Activated gamma-delta T cell treated with anti-CD3 and anti-CD28 coated beads, Interleukin-2, amount 50 U/mL, for 16 hours (primary cell): ENCODE measurements at places on chromosomes 4 and X.

DNA sequence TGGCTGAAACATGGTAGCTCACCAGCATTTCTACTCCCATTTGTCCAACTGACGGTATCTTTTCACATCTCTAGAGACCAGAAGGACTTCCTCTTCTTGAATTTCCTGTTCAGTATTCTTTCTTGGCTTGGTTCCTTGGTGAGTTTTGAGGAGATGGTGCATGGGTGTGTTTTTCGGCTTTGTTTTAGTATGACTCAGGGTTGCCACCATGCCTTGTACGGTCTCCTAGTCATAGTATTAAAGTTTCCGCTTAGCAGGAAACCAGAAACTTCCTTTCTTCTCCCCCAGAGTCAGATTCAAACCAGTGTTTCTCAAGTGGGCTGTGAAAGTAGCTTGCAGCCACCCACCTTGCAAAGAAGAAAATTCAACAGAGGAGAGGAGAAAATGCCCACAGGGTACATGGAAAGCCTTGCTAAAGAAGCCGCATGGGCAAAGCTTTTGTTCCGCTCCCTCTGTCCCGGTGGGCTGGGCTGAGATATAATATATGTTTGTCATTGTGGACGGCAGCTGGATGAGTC, 5.7 kb downstream of the CD99 start:
- DNase-seq, result peak; percentile 38

DNA sequence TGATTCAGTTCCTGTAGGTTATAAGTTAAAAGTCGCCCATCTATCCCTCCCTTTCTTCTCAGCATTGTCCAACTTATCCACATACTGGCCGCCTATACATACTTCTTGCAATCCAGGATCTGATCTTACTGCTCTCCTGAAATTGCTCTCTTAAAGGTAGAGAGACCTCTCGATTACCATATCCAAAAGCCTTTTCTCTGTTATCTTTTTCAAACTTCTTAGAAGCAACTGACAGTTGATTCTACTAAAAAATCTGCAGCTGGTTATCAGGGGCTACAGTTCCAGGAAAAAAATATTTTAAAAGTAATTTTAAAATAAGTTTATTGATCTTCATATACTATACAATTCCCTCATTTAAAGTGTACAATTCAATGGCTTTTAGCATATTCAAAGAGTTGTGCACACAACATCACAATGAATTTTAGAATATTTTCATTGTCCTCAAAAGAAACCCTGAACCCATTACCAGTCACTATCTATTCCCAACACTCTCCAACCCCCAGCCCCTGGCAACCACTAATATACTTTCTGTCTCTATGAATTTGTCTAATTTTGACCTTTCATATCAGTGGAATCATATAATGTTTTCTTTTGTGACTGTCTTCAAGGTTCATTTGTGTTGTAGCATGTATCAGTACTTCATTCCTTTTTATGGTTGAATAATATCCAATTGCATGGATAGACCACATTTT, 102.0 kb downstream of the HDAC8 start:
- DNase-seq, result no peak

GRCh38 chr4:77025643-77026321, 50.0 kb downstream of the CCNI start:
- no peak for DNase-seq

DNA sequence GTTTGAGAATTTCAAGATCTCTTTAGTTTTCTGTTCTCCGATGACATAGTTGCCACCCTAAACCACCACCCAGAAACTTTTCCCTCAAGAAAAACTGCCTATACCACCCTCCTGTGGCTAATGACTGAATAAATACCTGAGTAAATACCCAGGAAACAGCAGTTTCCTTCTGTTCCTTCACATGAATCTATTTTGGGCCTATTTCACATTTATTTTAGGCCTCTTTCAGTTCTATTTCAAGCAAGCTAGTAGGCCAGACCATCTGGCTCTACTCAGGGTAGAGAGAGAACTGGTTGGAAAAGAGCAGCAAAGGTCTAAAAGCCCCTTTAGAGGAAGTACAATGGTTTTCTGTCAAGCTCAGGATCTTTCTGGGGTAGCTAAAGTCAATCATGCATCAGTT, 23.4 kb downstream of the ARHGEF9 start:
- no peak for DNase-seq

DNA sequence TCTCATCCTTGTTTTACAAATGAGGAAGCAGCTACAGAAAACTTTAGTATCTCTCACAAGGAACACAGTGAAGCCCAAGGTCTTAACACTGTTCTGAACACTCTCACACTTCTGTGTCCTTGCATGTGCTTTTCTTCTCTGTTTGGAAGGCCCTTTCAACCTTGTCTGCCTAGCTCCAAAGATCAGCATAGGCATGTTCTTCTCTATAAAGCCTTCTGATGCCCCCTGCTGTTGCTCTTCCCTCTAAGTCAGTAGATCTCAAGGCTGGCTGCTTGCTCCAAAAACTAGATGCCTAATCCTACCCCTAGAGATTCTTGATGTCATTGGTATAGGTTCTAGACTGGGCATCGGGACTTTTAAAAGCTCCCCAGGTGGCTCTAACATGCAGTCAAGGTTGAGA, 5.9 kb downstream of the APOO start:
- DNase-seq, result no peak

GRCh38 chr4:150540959-150541360, 41.0 kb upstream of the MAB21L2 start:
- DNase-seq, result no peak

DNA sequence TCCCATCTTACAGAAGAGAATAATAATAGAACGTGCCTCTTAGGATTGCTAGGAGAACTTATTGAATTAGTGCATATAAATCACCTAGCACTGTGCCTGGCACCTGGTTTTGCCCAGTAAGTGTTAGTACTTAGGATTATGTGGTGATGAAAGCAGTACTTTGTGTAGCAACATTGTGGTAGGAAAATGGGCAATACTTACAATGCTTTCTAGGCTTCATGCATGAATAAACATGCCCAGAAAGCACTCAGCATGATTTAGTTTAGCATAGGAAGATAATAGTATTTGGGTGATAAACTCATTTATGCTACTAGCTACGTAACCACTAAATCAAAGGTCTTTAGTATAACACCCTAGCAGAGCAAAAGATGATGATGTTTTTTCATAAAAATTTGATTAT, 105.6 kb downstream of the NEUROG2 start:
- DNase-seq, result no peak

GRCh38 chr4:14888790-14889572, 113.3 kb upstream of the CPEB2 start:
- DNase-seq, result no peak

- no peak for DNase-seq
Measured at GRCh38 chrX:134512566-134512965, 52.6 kb downstream of the HPRT1 start.

DNA sequence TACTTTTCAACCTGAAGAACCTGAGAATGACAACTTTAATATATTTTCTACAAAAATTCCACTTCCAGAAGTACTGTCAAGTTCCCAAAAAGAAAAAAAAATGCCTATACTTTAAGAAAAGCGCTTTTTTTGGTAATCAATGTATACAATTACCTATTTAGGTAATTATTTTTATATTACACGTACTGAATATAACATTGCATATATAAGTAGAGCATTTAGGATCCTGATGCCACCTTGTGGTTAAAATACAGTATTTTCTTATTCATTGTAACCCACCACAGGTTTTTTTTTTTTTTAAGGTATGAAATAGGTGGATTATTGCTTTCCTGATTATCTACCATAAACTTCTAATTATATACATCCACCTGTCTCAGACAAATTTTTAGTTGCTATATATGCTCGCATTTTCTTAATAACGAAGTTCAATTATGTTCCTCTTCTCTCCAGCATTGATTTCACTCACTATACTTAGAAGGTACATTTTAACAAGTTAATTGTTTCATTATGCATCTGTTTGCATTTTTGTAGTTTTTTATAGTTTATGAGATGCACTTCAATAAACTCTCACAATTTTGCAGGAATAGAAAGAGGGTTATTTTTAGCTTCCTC, 5.2 kb downstream of the MAP9 start:
- no peak for DNase-seq

GRCh38 chr4:39042366-39042765, 10.2 kb upstream of the TMEM156 start:
- no peak for DNase-seq

DNA sequence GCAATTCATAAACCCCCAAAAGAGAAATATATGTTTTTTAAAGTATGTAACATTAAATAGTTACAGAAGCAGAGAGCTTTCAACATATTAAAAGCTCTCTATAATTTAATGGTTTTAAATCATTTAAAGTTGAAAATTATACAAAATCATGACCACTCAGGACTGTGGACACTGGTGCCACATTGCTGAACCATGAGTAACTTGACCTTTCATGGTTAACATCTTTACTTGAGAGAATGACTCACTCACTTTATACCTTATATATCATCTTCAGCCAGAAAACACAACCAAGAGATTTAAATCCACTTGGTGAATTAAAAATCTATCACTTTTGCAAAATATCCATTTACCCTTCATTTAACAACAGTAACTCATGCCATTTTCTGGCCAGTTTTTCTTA, 584.3 kb upstream of the SMIM31 start:
- DNase-seq, result no peak

- no peak for DNase-seq
Measured at GRCh38 chrX:68936608-68937007, 107.8 kb downstream of the EFNB1 start.

GRCh38 chrX:106009145-106009544, 29.4 kb downstream of the SERPINA7 start:
- DNase-seq, result no peak

- no peak for DNase-seq
Measured at GRCh38 chr4:80210549-80210948, 13.2 kb downstream of the PRDM8 start.

- DNase-seq, result no peak
Measured at GRCh38 chr4:27191592-27191991, 331.0 kb downstream of the STIM2 start.

- no peak for DNase-seq
Measured at GRCh38 chrX:88560673-88561330, 186.2 kb upstream of the CPXCR1 start.

- no peak for DNase-seq
Measured at GRCh38 chrX:87805829-87806490, 288.4 kb downstream of the KLHL4 start.

- no peak for DNase-seq
Measured at GRCh38 chr4:39699687-39700409, 1.9 kb downstream of the UBE2K start.

DNA sequence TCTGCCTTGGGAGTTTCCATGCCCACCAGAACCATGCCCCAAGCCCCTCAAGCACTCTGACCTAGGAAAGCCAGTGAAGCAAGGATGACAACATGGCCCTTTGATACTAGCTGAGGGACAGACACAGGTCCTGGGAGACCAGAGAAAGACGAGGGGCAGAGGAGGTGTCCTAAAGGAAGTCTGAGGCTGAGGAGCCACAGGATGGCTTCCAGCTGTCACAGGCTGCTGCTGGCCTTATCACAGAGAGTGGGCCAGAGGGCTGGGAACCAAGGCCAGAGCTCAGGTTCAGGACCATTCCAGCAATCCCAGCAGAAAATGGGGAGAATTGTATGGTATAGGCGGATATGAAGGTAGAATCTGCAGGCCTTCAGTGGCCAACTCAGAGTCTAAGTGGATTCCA, 31.7 kb upstream of the MSANTD1 start:
- no peak for DNase-seq

DNA sequence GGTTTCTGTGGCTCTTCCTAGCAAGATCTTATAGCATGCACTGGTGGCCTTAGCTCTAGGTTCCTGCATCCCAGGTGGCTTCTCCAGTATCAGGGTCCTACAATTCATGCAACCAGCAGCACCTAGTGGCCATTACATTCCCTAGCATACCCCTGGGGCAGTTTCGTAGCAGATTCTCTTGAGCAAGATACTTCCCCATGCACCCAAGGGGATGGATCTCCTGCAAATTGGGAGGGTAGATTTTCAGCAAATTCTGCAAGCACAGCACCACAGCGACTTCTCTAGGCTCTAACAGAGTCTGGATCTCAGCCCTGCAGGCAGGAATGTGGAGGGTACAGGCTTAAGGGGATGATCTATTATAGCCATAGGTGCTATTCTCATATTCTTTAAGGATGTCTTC, 13.1 kb upstream of the SLC9B1 start:
- DNase-seq, result no peak

DNA sequence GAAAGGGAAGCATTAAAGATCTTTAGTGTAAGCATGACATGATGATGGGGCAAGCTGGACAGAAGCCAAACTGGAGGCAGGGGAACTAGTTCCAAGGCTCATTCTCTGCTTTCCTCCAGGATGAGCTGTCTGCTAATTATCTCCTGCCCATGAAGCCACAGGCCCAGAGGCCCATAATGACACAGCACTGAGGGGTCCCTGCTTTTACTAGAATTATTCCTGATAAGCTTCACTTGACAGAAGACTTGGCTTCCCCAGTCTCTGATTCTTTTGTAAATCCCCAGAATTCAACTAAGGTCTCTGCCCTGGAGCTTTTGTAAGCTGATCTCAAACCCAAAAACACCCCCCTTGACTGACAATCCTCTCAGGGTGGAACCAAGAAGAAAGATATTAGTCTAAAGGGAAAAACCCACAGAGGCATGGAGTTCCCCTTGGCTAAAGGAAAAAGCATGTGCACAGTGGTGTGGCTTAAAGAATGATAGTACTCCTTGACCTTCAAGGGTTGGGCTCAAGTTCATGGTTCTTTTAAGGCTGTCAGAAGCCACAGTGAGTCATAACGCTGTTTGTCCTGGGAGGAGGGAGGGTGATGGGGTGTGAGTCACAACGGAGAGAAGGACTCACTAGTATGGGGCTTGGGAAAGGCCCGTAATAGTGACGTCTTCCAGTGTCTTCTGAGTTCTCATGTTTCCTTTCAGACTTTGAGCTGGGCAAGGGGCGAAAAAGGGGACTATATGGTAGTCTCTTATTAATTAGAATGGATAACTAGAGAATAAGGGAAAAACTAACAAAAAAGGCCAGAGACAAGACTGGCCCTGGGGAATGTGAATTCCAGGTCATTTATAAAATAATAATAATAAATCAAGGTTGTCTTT, 146.0 kb upstream of the CPEB2 start:
- DNase-seq, result no peak

- DNase-seq, result no peak
Measured at GRCh38 chr4:73653695-73654106, 33.5 kb upstream of the RASSF6 start.

DNA sequence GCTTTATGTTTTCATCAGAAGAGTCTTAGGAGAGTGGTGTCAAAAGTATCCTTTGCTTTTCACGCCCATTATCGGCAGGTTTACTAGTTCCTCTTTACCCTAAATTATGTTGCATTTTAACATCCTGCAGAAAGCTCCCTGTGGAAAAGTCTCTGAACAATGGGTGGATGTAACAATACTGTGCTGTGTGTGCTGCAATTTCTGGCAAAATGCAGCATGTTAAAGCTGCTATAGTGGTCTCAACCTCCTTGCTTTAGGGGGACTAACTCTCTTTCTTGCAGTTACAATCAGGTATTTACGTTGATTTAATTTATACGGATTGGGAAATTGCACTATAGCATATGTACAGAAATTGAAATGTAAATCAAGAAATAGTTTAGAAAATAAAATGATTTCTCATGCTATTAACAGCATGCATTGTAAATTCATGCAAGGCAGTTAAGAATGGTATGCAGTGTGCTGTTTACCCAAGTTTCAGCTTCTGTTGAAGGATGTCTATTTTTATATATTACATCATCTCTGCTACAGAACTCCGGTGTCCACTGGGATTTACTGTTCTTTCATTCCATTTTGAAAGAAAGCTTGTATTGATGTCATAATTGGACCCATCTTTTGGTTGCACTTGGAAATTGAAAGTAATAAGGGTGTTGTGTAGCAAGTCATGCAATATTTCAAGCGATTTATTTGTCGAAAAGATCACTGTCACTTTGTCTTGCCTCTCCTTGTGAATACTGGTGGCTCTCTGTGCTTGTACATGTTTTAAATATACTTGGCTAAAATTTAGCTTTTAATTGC, 145.7 kb downstream of the RAPGEF2 start:
- DNase-seq, result no peak

- DNase-seq, result no peak
Measured at GRCh38 chr4:59938166-59938565, 1262.0 kb upstream of the ADGRL3 start.
